A549 (cell line): ENCODE measurements at places on chromosomes 16 and 17.

DNA sequence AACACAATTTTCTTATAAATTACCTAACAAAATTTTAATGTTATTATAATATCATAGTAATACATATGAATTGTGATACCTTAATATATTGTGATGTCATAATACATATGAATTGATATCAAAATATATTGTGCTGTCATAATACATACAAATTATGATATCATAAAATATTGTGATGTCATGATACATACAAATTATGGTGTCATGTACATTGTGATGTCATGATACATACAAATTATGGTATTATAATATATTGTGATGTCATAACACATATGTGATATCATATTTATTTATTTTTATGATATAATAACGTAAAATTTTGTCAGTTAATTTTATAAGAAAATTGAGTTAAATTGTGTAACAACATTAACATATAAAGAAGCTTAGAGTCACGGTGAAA, 1927.2 kb downstream of the TP53TG3F start:
- no peak for DNase-seq

DNA sequence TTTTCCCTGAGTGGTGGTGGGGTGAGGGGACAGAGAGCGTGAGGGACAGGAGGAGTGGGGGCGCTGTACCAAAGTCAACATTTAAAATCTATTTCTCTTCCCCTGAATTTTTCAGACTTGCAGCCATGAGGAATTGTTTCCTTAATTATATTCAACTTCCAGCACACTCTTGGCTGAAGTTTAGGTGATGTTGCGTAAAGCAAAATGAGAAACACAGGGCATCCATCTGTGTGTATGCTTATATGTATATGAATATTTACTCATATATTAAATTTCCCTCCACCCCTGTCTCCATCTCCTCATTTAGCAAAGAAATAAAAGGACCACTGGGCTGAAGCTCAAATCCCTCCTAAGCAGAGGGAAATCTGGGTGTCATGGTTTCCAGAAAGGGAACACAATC, 218.1 kb downstream of the XYLT1 start:
- no peak for DNase-seq

DNA sequence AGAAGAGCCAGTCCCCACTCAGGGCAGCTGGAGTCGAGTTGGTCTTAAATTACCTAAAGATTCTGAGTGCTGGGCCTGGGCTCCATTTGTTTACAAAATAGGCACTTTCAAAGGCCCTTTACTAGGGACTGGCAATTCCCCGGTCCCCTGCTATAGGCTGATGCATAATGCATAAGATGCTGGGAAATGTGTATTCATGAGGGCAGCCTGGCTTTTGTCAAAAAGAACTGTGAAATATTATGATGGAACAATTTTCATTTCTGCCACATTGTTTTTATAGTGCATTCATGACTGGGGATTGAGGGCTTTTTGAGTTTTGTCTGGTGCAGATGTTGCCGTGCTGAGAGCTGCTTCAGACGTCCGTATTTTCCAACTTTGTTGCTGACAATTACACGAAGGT, 617.0 kb upstream of the CDH5 start:
- no peak for DNase-seq

- DNase-seq, result no peak
Observed at GRCh38 chr16:19008245-19009169, 24.8 kb downstream of the TMC7 start.

DNA sequence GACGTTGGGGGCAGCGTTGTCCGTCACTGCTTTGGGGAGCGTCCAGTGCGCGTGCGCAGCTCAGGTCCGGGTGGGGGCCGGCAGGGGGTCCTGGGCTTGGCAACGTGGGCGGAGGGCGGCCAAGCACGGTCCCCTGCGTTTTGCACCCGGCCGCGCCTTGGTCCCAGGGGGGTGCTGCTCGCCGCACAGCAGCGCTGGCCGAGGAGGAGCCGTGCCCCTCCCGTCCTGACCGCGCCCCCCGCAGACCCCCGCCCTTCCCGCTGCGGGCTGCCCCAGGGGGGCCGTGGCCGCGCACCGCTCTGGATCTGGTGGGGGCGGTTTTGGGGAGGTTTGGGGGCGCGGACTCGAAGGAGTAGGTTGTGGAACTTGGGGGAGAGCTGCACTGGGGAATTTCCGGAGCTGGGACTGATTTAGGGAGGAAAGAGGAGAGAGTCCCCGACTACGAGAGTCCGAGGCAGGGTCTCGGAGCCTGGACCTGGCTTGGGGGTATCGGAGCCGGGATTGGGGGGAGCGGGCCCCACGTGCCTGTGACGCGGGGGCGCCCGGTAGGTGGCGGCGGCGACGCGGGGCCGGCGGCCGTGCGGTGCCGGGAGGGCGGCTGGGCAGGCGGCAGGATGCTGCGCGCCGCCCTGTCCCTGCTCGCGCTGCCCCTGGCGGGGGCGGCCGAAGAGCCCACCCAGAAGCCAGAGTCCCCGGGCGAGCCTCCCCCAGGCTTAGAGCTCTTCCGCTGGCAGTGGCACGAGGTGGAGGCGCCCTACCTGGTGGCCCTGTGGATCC, at the start of gene SLC9A5:
TSS of gene SLC9A5 (plus strand) at position 579 of the 777 bp plus-strand sequence. CDS start at position 615, 36 bp downstream.
- DNase-seq, result no peak

DNA sequence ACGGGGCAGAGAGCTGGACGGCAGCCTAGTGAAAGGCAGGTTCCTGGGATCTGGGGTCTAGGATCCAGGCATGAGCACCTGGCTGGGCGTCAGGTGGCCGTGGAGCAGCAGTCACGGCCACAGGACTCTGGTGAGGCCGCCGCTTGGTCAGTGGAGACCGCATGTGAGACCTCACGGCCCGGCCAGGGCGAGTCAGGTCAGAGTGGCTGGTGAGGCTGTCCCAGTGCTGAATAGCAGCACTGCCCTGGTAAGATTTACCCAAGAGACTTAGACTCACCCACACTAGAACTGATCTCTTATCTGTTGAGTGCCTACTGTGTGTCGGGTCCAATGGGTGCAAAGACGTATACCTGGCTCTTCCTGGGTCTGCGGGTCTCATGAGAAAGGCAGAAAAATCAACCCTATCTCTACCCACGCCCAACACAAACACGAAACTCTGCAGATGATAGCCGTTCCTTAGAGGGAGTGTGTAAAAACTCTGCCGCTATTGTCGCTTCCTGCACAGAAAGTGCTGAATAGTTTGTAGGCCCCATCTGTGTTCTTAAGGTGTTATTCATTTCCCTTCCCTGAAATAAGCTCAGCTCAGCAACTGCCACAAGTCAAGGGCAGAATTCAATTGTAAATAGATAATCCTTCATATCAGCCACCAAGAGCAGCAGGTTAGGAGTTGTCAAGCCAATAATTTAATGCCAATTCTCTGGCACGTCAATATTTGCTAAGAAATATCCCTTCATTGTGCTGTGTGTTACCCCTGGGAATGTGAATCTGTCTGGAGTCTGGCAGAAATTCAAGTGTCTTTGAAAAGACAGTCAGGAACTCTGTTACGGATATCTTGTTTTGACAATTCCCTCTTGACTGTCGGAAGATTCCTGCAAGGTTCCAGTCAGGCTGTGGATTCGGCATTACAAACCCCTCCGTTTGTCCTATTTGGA, 240.0 kb downstream of the NTN1 start:
- DNase-seq, result no peak

GRCh38 chr16:50286681-50287080, 20.3 kb downstream of the ADCY7 start:
- no peak for DNase-seq

- DNase-seq, result no peak
Observed at GRCh38 chr17:44770166-44770925, 11.6 kb downstream of the ADAM11 start.

DNA sequence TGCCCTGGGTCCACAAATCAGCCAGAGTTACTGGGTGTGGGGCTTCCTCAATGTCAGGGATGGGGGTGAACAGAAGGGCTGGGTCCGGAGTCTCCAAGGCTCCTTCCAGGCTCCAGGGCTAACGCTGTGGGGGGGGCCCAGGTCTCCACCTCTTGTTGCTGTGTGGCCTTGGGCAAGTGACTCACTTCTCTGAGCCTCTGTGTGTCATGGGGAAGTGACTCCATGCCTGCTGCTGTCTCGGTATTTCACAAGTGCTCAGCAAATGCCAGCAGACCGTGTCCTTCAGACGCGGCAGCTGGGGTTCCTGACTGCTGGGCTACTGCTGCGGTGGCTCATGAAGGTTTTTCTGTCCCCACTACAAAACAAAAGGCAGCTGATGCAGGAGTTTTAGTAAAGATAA, 26.6 kb downstream of the JPH3 start:
- DNase-seq, result peak; percentile 63

GRCh38 chr16:75764154-75764768, 38.0 kb upstream of the CPHXL start:
- peak; percentile 72 for DNase-seq
